Stomach (tissue), 19 donors: ENCODE measurements at places on chromosomes 12 and 14.

- no peak for DNase-seq
- no peak overlapping the region for H3K27ac ChIP-seq
- H3K36me3 ChIP-seq: no peaks in the 10 kb centered on the region
- no peaks in the 10 kb centered on the region for H3K4me1 ChIP-seq
- H3K4me3 ChIP-seq: no peak overlapping the region
These were observed 140.9 kb upstream of the SRRM4 start for GRCh38 chr12:118840399-118840798.

- no peak overlapping the region for H3K4me3 ChIP-seq
- H3K27me3 ChIP-seq: no peaks in the 10 kb centered on the region
- peaks cover 12% of the 10 kb centered on the region for H3K4me1 ChIP-seq
- H3K36me3 ChIP-seq: no peaks in the 10 kb centered on the region
- DNase-seq: peak; percentile 92
These were observed 58.7 kb upstream of the NCOR2 start for GRCh38 chr12:124625867-124626675.

- no peaks in the 10 kb centered on the region for H3K4me1 ChIP-seq
- H3K36me3 ChIP-seq: no peaks in the 10 kb centered on the region
- no peak overlapping the region for H3K4me3 ChIP-seq
- no peak overlapping the region for H3K27ac ChIP-seq
- no peaks in the 10 kb centered on the region for H3K27me3 ChIP-seq
These were observed 257.8 kb downstream of the DPF3 start for GRCh38 chr14:72636094-72636493.

- DNase-seq: no peak
- no peak overlapping the region for H3K27ac ChIP-seq
- no peaks in the 10 kb centered on the region for H3K36me3 ChIP-seq
- no peaks in the 10 kb centered on the region for H3K27me3 ChIP-seq
- no peak overlapping the region for H3K4me3 ChIP-seq
These were observed 88.1 kb upstream of the DHRS4 start for GRCh38 chr14:23865502-23865901.

GRCh38 chr12:119594772-119595445 lies 1.3 kb downstream of the TMEM233 start:
- H3K4me1 ChIP-seq: peaks cover 16% of the 10 kb centered on the region
- peak overlapping the region; percentile 7 for H3K27ac ChIP-seq
- H3K4me3 ChIP-seq: peak overlapping the region; percentile 44
- H3K36me3 ChIP-seq: no peaks in the 10 kb centered on the region
